Aorta (tissue), 5 donors: ENCODE measurements at places on chromosomes 2 and 18. TPM values are rescaled to one million over a fixed set of nuclear protein-coding genes. Genes with fewer than 3 reads are reported as not detected.

The GPR75 gene
- polyA plus RNA-seq, result 0.90 TPM

The MPP4 gene
- polyA plus RNA-seq, result not detected

DNA sequence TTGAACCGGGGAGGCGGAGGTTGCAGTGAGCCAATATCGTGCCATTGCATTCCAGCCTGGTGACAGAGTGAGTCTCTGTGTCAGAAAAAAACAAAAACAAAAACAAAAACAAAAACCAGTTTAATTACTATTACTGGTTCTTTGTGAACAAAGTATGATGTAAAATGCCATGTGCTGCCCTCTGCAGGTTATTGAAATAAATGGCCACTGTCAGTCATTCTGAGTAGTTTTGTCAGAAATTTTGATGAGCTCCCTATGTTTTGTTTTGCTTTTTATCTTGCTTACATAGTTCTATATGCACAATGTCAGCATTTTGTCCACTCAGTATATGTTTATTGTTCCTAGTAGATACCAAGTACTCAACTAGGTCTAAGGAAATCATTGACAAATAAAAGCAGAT is 423.6 kb upstream of the CHST9 start:
- DNase-seq, result no peak

GRCh38 chr18:61167902-61168301 is 165.3 kb upstream of the CDH20 start:
- DNase-seq, result no peak

- DNase-seq, result no peak
Observed at GRCh38 chr2:7829241-7829640, 852.6 kb upstream of the ID2 start.

DNA sequence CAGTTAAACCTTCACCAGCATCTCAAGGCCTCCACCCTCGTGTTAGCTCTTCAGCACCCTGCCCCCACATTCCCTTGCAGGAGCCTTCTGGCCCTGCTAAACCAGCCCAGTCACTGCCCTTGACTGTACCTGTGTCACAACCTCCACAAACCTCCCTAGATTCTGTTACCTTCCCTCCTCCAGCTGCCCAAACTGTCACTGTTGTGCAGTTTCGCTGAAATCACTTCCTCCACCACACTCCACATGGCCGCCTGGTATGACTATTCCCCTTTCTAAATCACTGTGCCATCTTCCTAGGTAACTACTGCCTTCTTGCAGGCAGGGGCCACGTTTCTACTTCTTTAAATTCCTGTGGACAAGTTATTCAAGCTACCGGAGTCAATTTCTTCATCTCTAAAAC is 160.2 kb downstream of the GALNT14 start:
- no peak for DNase-seq

- DNase-seq, result no peak
Observed at GRCh38 chr18:7663366-7664312, 96.5 kb downstream of the PTPRM start.
